ENCODE measurements at places on chromosomes 4 and X. TPM values are rescaled to one million over a fixed set of nuclear protein-coding genes. Genes with fewer than 3 reads are reported as not detected.
A peak's percentile ranks its signal among the peaks of the same experiment; 100 is the strongest.

The CORIN gene
- total RNA-seq, result under 0.01 TPM

DNA sequence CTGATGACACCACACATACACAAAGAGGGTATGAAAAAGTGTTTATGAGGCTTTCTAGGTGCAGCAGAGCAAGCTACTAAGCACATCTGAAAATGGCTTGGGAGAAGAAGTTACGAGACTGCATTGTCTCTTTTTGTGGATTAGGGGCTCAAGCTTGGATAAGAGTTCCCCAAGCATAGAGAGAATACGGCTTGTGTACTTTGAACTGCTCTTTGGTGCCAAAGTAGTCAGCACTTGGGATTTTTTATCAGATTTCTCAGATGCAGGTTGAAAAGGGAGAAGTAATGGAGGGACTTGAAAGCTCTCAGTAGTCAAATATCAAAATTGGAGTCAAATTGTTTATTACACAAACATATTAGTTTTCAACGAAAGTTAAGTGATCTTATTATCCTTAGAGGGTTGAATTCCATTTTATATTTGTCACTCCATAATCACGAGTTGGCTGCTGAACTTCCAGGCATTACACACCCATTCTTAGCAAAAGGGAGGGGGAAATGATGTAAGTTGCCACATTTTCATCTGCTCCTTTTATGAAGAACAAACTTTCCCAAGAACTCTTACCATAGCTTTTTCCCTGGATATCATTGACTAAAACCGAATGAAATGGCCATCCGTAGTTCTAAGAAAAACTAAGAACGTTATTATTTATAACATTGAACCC is 1904.9 kb downstream of the PCDH7 start:
- no peak for DNase-seq

DNA sequence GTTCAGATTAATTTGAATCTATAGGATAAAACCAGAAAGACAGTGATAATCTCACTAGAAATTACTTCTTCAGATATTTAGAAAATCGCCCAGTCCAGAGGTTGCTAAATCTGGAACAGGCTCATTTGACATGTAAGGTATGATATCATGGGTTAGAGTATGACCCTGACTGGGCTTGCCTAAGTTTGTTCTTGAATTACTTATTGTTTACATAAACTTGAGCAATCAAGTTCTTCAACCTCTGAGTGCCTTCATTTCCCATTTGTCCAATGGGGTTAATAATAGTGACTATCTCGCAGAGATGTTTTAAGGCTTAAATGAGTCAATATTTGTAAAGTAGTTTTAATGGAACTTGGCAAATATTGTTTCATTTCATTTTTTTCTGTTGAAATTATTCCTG is 1947.6 kb upstream of the IGFBP7 start:
- no peak for DNase-seq

- DNase-seq, result peak; percentile 26
Observed at GRCh38 chr4:162497564-162498167, 333.9 kb upstream of the FSTL5 start.

The FOXR2 gene
- not detected for total RNA-seq

The FRAS1 gene
- under 0.01 TPM for total RNA-seq

The KCND1 gene
- 3.0 TPM for total RNA-seq

DNA sequence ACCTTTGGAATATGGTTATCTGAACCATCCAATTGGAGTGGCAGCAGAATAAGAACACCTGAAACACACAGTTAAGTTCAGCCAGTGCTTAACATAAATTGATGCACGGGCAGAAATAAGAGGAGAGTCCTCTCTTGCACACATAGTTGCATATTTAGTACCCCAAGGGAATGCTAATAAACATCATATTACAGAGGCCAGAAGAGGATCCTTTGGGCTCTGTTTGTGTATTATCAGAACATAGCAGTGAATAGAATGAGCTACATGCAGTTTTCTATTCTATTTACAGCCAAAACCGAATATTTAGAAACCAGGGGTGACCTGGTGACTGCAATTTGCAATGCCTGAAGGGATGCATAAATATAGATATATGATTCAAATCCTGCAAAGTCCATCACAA is 300.8 kb upstream of the GALNT7 start:
- no peak for DNase-seq
